ENCODE measurements at places on chromosomes 12 and 14.

- DNase-seq: no peak
Observed at GRCh38 chr12:3202096-3202495, 124.9 kb downstream of the TSPAN9 start.

DNA sequence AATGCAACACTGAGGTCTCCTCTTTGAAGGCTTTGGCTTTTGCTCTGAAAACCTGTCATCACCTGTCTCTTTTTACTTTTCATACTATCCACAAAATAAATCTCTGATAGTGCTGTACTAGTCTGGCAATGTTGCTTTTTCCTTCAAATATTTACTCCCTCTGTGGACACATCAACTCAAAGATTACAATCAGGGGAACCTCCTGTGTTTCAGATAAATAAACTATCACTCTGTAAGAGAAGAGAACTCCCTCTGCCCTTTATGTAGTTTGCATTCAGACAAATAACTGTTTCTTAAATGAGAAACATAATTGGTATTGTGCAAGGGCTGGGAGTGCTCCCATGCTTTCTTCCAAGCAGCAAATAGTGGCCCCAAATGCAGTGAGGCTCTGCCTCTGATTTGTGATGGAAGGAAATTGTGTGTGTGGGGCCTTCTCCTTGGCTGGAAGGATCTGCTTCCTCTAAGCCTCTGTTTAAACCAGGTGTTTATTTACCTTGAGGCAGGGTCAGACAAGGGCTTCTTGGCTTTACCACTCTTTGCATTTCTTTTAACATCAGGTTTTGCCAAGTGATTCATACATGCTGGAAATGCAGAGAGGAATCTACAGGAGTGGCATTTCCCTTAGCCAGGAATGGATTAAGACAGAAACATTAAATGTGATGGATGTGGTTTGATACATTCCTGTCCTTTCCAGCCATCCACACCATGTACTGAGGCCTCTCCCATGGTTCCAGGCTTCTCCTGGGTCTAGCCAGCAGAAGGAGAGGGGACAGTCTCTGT is 69.0 kb downstream of the AKAP6 start:
- DNase-seq: peak; percentile 78

- DNase-seq: no peak
Observed at GRCh38 chr14:96588410-96589257, 86.5 kb downstream of the PAPOLA start.

GRCh38 chr12:24044941-24045703 is 95.7 kb upstream of the SOX5 start:
- peak; percentile 6 for DNase-seq

- DNase-seq: no peak
Observed at GRCh38 chr14:99120526-99121318, 151.3 kb downstream of the BCL11B start.

DNA sequence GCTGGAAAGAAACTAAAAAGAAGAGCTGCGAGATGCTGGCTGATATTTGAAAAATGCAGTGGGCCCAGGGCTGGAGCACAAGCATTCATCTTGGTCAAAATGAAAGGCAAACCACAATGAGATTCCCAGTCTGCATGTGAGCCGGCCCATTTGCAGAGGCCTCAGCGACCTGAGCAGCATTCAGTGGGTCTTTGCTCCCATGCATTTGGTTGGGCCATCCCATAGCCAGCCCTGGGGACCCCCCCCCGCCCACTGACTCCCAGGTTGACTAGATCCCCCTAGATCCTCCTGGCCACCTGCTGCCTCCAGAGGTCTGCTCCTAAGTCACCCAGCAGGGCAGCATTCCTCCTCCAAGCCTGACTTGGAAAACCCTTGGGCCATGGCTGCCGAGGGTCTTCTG is 59.8 kb downstream of the PRMT8 start:
- DNase-seq: no peak

- DNase-seq: peak; percentile 27
Observed at GRCh38 chr12:87469295-87469694, 559.9 kb downstream of the C12orf50 start.

DNA sequence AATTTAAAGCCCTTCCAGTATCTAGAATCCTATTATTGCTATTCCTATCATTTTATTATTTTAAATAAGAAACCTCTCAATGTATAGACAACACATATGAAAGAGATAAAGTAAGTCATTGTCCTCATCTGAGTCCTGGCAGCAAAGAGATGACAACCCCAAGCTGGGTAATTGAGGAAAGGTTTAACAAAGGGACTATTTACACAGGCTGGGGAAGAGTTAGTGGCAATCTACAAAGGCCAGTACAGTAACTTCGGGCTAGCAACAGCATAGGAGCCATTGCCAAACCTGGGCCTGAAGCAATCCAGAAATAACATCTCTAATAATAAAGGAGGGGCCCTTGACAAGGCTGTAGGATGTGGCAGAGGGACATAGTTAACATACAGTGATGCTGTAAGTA is 11.2 kb downstream of the PDE6H start:
- DNase-seq: no peak

GRCh38 chr14:77065851-77066577 is 32.0 kb upstream of the CIPC start:
- DNase-seq: no peak

- DNase-seq: no peak
Observed at GRCh38 chr14:89626233-89626806, 209.3 kb upstream of the FOXN3 start.

- peak; percentile 68 for DNase-seq
Observed at GRCh38 chr12:31205054-31205453, 120.9 kb downstream of the SINHCAF start.

DNA sequence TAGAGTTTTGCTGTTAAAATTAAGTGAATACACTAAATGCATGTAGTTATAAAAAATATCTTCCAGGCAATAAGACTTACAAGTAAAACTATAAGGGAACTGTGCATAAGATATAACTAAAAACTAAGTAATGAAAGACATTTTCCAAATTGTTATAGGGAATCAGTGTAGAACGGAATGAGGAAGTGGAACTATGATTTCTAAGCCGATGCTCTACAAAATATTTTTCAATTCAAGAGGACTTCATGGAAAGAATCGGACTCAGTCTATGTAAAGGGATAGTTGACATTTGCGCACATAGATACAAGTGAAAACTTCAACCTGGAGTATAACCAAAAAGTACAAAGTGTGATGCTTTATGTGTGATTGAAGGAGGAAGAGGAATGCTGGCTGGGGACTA is 40.1 kb upstream of the KIF21A start:
- no peak for DNase-seq

- DNase-seq: no peak
Observed at GRCh38 chr14:105700622-105701288, 174.4 kb downstream of the TMEM121 start.

DNA sequence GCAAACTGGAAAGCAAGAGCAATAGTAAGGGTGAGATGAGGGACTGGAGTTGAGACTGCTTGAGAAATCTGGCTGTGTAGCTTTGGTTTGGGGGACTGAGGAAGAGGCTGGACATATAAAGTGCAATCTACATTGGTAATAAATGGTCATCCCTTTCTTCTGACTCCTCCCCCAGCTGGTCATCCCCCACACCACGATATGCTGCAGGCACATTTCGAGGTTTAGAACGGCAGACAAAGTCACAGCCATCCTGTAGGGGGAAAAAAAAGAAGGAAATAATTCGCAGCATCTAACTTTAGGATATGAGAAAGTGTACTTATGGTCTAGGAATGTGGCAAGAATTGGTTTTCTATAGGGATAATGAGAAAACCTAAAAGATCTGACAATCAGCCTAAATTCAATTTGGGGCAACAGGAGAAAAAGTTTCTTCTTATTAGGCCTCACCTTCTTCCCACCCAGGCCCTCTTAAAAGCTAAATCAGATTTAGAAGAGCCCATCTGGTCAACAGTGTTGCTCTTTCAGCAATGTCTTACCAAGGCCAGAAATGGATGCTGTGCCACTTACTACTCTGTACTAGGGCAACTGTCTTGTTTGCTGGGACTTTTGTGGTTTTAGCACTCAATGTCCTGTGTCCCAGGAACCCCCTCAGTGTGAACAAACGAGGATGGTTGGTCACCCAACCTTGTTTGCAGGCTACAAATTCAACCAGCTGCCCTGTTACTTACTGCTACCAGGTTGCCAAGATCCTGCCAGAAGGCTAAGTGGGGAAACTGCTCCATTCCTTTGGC is 7.6 kb downstream of the M6PR start:
- DNase-seq: no peak

DNA sequence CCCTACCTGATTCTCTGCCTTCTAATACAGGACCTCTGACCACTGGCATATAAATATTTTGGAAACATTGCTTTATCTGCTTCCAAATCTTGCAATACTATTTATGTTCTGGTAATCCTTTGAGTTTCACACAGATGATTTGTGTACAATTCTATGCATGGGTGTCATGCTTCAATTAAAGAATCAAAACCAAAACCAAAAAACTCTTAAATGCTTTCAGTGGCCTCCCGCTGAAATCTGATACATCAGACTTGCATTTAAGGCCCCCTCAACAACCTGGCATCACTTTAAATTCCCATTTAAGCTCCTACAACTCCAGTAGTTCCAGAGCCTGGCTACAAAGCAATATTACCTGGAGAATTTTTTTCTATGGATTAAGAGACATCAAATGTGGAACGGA is 221.7 kb upstream of the NAV3 start:
- DNase-seq: no peak

- DNase-seq: no peak
Observed at GRCh38 chr14:76138119-76138757, 13.5 kb upstream of the GPATCH2L start.

GRCh38 chr12:130916241-130916911 is 37.3 kb upstream of the ADGRD1 start:
- peak; percentile 59 for DNase-seq

DNA sequence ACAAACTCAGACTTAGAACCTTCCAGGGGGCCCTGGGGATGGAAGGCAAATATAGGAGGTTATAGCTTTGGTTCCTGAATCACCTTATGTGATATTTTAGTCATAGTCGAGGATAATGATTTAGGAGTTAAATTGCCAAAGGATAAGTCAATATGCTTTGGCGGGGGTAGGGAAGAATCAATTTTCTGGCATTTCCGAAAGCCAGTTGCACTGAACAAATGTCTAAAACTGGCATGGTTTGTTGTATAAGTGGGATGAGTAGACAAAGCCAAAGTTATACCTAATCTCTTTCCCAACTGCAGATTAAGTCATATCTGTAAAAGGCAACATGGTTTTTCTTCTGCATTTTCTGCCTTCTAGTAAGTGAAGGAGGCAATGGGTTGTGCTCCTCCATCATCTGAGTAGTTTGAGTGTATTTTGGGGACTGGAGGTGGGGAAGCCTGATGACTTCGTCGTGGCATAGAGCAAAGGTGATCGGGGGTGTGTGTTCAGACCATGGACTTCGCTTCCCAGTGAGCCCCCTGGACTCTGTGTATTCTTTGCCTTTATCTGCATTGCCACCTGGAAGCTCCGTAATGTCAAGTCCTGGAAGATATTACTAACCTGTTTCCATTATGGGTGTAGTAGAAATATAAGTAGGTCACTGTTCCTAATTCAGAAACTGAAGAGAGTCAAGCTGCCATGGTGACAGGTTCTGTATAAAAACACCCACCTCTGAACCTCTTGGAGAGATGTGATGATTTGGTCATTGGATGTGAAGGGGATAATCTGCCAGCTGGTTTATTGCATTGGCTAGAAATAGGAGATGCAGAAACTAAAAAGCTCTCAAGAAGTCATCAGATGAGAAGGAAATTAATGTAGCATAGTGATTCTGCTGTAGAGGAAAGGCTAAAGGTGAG is 24.5 kb downstream of the PPFIBP1 start:
- DNase-seq: no peak

DNA sequence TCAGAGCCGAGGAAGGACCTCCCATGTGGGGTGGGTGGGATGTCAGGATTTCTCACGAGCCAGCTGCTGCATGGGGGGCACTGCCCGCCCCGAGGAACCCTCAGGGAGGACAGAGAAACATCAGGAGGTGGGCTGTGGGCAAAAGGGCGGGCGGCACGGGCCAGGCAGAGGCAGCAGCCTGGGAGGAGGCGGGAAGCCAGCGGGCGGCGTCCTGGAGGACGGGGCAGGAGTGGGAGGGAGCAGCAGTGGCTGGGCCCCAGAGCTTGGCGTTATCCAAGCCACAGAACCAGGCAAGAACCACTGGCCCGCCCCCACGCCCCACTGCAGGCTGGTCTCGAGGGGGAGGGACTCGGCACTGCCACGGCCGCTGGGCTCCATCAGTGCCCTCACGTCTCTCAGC is 2.4 kb downstream of the C14orf180 start:
- no peak for DNase-seq

DNA sequence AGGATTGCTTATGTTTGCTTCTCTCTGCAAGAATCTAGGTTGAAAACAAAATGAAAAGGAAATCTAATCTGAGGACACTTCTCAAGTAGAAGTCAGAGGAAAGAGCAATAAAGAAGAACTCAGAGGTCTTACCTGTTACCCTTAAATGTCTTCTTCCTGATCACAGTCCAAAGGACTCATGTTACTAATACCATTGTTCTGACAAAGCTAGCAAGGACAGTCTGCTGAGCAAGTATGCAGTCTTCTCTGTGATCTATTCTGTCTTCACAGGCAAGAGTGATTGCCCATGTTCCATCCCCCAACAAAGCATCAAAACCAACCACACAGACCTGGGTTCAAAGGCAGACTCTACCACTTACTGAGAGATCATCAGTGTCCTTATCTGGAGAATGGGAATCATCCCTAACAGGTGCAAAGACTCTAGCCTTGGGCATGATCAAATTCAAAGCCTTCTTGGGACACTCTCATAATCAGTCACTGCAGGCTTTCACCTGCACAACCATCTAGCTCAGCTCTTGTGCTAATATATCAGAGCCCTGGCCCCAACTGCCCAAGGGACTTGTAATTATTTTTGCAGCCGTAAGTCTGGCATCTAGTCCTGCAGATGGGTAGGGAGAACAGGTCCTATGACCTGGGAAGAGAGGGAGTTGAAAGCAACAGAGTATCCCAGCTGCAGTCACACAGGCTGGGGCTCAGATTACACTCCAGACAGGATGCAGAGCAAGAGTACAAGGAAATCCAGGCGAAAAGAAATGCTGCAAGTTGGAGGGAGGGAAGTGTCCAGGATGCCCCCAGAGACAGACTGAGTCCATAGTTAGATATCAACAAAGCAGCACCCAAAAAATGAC is 97.9 kb upstream of the NUDT4 start:
- DNase-seq: peak; percentile 24

DNA sequence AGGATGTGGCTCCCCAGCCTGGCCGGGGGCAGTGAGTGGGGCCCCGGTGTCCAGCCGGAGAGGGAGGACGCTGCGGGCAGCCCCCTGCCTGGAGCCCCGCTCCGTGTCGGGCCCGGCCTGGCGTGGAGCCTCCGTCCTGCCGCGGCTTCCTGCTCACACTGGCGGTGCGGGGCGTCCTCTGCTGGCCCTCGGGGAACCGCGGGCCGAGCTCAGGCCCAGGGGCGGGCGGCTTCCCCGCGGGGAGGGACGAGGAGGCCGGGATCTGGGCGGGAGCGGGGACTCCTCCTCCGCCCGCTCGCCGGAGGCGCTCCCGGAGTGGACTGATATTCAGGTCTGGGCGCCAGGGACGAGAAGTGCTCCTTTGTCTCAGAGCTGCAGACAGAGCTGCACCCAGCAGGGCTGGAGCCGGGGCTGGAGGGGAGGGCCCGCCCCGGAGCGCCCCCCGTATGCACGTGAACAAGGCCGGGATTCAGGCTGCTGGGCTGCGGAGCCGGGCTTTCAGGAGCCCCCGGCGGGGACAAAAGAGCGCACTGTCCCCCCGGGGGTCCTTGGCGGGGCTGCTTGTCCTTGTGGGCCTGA is 2.2 kb downstream of the MMP17 start:
- DNase-seq: peak; percentile 88

- peak; percentile 73 for DNase-seq
Observed at GRCh38 chr12:19220205-19220604, 90.7 kb downstream of the PLEKHA5 start.
